Activated CD4-positive, alpha-beta T cell treated with anti-CD3 and anti-CD28 coated beads, Interleukin-2, amount 10 ng/mL, durations not matched to agents 7 days and 5 days (primary cell): ENCODE measurements at places on chromosomes 5 and 9. TPM values are rescaled to one million over a fixed set of nuclear protein-coding genes. Genes with fewer than 3 reads are reported as not detected.

The UBE2QL1 gene
- not detected for total RNA-seq

The TAF11L10 gene
- not detected for total RNA-seq

The IFNA16 gene
- not detected for total RNA-seq

DNA sequence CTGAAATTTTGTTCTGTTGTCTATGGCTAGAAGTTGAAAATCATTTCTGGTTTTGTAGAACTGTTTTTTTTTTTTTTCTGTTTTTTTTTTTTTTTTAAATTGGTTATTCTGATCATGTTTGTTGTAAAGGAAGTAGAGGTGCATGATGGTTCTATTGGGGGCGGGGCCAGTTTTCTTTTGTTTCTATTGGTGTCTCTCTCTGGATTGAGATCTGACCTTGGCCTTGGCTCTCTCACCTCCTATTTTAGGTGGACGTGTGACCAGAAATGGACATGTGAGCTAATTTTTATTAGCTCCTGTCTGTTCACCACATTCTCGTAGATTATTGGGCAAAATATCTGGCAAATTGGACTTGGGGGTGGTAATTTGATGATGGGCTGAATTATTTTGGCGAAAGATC is 3.2 kb downstream of the ZNF618 start:
- H3K36me3 ChIP-seq, result no peaks in the 10 kb centered on the region
- peaks cover 21% of the 10 kb centered on the region for H3K27me3 ChIP-seq
- H3K27ac ChIP-seq, result no peak overlapping the region
- H3K4me1 ChIP-seq, result peaks cover 8% of the 10 kb centered on the region
- DNase-seq, result no peak

- H3K4me1 ChIP-seq, result no peaks in the 10 kb centered on the region
- no peak overlapping the region for H3K4me3 ChIP-seq
- DNase-seq, result no peak
- no peak overlapping the region for H3K27ac ChIP-seq
- no peaks in the 10 kb centered on the region for H3K36me3 ChIP-seq
These were observed 615.0 kb downstream of the HINT1 start for GRCh38 chr5:130549884-130550561.

- no peak overlapping the region for H3K27ac ChIP-seq
- peaks cover 2% of the 10 kb centered on the region for H3K27me3 ChIP-seq
- no peak for DNase-seq
These were observed 14.5 kb upstream of the FAM170A start for GRCh38 chr5:119614838-119615237.

DNA sequence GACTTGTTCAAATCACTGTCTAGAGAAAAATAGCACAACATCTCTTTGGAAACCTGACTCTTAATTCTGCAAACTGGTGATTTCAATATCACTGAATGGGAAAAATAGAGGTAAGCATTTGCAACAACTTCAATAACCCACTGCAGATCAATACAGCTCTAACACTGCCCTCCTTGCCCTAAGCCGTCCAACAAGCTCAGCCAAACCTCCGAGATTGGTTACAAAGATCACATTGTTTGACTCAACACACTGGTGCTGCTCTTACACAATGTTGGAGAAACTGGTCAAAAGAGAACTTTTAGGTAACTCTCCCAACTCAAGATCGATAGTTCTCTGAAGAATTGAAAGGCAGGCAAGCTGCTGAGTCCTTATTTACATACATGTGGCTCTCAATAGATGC is 150.4 kb downstream of the SPOCK1 start:
- H3K4me3 ChIP-seq, result no peak overlapping the region
- peaks cover 2% of the 10 kb centered on the region for H3K27me3 ChIP-seq
- no peak overlapping the region for H3K27ac ChIP-seq

GRCh38 chr5:172678902-172679301 is 37.8 kb downstream of the NEURL1B start:
- DNase-seq, result no peak
- peaks cover 4% of the 10 kb centered on the region for H3K4me1 ChIP-seq
- no peaks in the 10 kb centered on the region for H3K36me3 ChIP-seq
- H3K27ac ChIP-seq, result no peak overlapping the region
- no peak overlapping the region for H3K4me3 ChIP-seq
